ENCODE measurements at places on chromosomes 4 and X.

GRCh38 chrX:39985071-39985470 lies 112.7 kb downstream of the BCOR start:
- DNase-seq, result no peak

DNA sequence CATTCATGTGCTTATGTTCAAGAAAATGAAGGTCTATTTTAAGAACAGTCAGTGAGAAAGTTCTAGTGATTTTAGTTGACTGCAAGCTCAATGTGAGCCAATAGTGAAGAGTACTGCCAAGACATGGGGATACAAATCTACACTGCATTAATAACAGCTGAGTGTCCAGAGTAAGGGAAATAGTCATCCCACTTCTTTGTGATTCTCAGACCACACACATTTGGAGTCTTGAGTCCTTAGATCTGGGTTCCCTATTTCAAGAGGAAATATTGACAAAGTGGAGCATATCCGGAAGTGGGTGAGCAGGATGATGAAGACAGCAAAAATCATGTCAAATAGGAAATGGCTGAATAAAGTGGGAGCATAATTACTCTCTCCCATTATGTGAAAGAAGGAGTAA lies 171.1 kb downstream of the LARP7 start:
- peak; percentile 39 for DNase-seq

DNA sequence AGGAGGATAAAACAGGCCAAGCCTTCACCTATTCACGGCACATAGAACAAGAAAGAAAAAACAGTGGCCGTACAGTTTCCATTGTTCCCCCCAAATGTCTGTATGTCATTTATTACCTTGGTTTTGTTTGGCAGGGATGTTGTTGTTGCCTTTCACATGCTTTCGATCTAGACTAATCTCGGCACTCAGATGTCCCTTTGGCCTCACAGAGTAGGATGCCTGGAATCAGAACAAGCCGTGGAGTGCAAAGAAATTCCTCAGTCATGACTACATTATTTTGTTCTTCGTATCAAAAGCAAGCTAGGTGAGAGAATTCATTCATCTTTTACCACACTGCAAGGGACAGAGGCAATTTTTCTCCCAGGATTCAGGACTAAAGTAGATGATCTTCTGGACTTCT lies 106.9 kb downstream of the SMIM20 start:
- DNase-seq, result no peak

GRCh38 chr4:53378171-53378482 lies 686 bp downstream of the FIP1L1 start:
- no peak for DNase-seq

GRCh38 chr4:54218736-54219135 lies 10.4 kb upstream of the PDGFRA start:
- no peak for DNase-seq

DNA sequence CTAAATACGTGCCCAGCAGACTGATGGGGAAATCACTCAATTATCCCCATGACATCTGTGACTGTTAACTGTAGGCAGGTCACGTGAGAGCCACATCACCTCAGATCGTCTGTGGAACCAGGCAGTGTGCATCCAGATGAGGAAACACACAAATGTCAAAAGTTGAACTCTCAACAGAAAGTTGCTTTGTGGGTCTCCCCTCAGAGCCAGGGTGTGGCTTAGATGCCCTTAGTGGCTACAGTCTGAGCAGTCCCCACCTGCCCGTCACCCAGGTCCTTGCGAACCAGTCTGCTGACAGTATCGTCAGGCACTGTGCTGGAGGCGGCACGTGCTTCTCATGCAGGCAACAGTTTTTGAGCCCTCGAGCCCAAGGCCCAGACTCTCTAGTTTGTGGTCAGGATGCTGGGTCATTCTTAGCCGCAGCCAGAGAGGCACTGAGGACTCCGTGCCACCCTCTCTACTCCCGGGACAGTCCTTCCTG lies 10.8 kb downstream of the TMEM187 start:
- DNase-seq, result no peak

- DNase-seq, result peak; percentile 47
These were observed 36.1 kb upstream of the IQSEC2 start for GRCh38 chrX:53317365-53318069.

DNA sequence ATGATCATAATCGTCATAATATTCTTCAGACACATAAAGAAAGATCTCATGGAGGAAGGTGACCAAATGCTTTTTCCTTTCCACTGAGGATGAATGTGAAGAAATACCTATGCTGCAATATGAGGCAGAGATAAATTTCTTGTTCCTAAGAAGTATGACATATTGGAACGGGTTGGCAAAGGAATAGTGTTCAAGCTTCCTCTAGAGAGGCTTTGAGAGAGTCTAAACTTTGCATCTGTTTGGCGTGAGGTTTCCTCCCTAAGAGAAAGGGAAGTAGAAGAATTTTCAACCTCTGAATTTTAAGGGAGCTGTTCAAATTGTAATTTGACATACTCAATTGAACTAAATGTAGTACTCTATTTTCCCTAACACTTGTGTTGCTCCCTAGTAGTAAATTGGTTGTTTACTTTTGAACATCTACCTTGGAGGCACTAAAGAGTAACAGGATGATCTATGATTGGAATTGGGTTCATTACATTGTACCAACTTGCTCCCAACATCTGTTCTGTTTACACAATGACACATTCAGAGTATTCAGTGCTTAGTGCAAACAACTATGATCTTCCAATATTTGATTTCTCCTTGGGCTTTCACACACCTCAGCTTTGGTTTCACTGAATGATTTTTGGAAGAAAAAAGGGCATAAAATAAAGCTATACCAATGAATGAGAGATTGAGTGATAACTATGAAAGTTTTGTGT lies 122.0 kb downstream of the CORIN start:
- DNase-seq, result no peak

- no peak for DNase-seq
These were observed 32.8 kb upstream of the GLRB start for GRCh38 chr4:157043131-157043530.

Measured in globus pallidus (tissue), 1 donor.